ENCODE measurements at places on chromosomes 4 and X.

GRCh38 chr4:54930226-54930625 is 195.2 kb downstream of the KDR start:
- DNase-seq, result peak; percentile 84

- DNase-seq, result no peak
Measured at GRCh38 chrX:93594780-93595179, 78.6 kb downstream of the NAP1L3 start.

DNA sequence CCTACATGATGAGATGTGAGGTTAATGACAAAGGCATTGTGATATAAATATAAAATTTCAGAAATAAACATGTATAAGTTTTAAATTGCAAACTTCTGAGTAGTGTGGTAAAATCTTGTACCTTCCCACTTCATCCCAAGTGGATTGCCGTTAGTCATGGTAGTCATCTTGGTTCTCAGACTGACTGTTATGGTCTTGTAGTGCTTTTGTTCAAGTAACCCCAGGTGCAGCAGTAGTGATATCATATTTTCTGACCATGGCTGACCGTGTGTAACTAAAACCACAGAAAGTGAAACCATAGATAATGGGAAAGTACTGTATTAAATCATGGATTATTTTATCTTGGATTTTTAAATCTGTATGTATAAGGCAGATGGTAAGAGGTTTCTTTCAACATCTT is 74.8 kb upstream of the SLIT2 start:
- peak; percentile 17 for DNase-seq

DNA sequence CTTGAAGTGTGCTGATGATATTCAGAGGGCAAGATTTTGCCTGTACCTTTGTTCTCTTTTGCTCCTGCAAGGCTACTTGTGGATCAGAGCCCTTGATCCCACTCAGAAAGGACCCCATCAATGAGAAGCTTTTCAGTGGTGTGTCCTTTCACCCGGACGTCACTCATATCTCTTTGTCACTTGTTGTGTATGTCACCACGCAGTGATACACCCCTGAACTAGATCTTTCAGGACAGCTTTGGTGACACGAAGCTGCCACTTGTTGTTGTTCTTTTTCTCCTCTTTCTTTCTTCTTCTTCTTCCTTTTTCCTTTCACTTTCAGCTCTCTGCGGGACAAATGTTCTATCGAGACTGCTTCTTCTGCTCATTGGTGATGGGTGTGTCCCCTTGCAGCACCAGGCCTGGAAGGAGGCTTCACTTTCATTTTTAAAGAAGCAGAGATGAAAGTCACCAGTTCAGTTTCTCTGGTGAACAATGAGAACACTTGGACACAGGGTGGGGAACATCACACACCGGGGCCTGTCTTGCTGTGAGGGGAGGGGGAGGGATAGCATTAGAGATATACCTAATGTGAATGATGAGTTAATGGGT is 83.6 kb downstream of the NBDY start:
- DNase-seq, result no peak

- DNase-seq, result no peak
Measured at GRCh38 chrX:151488677-151489076, 74.8 kb upstream of the PASD1 start.

DNA sequence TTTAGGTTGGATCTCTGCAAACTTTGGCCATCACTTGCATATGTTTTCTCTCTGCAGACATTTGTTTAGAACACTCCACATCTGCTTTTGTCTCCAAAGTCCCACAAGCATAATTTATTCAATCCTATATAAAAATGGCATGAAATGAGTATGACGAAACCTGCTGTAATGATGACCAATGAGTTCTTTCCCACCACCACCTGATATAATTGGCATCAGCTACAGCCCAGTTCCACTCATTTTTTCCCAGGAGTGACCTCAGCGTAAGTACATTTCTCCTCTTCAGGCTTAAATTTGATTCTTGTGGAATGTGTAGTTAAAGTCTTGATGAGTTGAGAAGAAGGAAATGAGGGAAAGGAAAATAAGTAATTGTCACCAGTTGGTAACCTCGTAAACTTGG is 205.1 kb downstream of the AWAT2 start:
- DNase-seq, result no peak

- DNase-seq, result no peak
Measured at GRCh38 chrX:10574663-10575062, 45.7 kb downstream of the MID1 start.

GRCh38 chrX:24264383-24264782 is 49.5 kb downstream of the SUPT20HL2 start:
- DNase-seq, result no peak

- DNase-seq, result no peak
Measured at GRCh38 chr4:2320746-2321145, 58.8 kb upstream of the MXD4 start.

- DNase-seq, result no peak
Measured at GRCh38 chrX:135191838-135192237, 20.6 kb upstream of the CT55 start.

GRCh38 chrX:129632443-129632842 is 22.3 kb downstream of the APLN start:
- DNase-seq, result no peak

GRCh38 chrX:103376118-103376978 is at the start of gene BEX3:
Gene BEX3 (plus strand): TSS chrX:103376538. CDS start chrX:103377522, 984 bp downstream.
- peak; percentile 52 for DNase-seq

DNA sequence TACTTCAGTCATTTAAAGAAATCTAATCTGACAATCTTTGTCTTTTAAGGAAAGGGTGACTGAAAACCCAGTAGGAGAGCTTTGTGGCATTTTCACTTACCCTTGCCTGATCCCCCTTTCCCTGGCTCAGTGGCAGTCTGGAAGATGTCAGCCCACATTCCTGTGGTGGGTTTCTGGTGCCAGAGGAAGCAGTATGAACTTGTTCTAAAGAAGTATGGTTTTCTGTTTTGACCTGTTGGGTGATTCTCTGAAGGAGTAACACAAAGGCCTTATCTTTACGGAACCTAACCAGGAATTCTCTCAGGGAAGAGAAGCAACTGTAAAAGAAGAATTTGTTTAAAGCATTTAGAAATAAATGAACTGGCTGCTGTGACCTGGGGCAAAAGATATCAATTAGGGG is 41.9 kb downstream of the BMP15 start:
- no peak for DNase-seq

DNA sequence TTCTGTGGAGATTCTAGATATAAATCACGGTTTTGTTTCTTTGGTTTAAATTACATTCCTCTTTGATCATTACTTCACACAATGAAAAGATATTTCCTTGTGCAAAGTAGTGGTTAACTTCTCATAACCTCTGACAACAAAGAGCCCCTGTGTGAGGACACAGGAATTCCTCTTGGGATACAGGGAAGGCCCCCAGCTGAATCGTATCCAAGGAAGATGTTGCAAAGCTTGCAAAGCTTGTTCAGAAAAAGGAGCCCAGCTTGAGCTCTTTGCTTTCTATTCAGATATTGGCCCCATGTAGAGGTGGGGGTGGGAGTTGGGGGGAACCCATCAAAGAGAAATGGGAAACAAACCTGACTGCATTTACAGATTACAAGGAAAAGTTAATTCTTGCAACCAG is 145.7 kb downstream of the RELL1 start:
- DNase-seq, result peak; percentile 34

DNA sequence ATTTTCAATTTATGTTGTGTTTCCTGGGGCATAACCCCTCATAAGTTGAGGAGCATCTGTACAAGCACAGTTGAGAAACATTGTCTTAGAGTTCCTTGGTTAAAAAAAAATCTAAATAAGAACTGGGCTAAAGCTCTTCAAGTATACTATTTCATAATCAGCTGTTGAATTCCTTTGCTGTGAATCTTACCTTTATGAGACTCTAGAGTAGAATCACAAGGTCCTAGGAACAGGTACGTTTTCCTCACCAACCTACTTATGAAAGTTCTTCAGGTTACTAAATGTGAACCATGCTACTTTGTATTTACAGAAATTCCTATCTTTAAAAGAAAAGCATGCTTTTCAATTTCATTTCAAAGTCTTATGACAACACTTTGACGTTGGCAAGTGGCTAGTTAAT is 20.9 kb upstream of the SOD3 start:
- no peak for DNase-seq

DNA sequence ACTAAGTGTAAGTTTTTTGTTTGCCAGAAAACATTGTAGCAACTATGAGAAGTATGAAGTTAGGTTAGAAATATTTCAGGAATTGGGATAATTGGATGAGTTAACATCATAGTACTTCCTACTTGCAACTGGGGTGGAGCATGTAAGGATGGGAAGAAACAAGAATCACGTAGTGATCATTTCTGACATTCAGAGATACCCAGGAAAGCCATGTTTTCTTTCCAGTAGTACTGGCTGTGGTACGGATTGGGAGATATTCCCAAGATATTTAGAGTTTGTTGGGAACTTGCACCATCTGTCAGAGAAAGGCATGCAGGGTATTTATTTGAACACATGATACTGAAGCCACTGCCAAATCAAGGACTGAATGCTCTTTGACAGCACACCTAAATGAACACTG is 87.6 kb upstream of the SLC4A4 start:
- DNase-seq, result no peak

DNA sequence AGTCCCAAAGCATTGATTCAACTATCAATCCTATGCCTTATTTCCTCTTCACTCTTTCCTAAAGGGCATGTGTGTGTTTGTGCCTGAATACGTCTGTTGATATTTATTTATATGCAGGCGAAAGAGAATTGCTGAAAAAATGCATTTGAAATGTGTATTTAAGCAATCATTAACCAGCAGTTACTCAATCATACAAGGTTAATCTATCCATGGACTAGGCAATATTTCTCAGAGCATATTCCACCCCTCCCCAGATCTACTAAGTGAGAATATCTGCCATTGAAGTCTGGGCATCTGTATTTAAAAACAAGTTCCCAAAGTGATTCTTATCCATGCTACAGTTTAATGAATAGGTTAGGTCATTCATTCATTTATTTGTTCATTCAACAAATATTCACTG is 113.6 kb downstream of the RASGEF1B start:
- no peak for DNase-seq

DNA sequence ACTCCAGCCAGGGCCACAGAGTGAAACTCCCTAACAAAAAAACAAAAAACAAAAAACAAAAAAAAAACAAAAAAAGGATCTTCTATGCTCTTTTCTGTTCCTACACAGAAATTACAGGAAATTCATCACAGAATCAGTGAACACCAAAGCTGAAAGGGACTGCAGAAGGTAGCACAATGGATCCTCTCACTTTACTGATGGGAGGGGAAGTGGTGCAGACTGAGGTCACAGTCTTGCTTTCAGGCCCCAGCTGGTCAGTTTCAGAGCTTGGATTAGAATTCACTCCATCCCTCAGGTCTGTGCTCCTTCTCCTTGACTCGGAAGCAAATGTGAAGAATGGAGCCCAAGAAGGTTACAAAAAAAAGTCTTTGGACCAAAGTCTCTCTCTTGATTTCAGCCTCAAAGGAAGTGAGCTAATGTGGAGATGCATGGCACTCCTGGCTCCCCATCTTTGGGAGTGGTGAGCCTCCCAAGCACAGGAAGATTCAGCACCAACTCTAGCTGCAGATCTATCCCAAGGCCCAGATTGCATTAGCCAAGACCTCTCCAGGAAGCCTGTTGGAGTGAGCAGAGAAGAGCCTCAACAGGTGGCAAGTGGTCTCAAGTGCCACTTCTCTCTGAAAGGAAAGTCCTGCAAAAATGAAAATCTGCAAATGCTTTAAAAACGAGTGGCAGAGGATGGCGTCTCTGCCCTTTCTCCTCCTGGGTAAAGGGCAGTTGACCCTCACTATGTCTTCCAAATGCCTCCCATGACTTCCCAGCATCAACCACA is 176.0 kb downstream of the MAML3 start:
- no peak for DNase-seq

GRCh38 chr4:141174457-141174856 is 41.2 kb upstream of the RNF150 start:
- no peak for DNase-seq

GRCh38 chrX:19627533-19627932 is 112.2 kb upstream of the MAP3K15 start:
- no peak for DNase-seq

DNA sequence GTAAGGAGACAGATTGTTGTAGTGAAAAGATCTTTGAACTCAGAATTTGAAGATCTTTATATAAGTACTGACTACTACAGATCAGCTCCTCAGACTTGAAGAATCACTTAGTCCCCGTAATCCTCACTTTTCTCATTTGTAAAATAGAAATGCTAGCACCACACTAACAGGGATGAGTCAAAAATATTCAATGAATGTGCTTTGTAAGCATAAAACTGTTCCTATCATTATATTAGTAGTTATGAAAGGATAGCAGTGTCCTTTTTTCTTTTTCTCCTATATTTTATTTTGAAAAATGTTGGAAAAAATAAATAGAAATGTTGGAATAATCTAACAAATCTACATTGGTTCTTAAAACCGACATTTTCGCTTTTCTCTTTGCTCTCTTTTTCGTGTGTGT is 25.4 kb downstream of the NFKB1 start:
- DNase-seq, result no peak

DNA sequence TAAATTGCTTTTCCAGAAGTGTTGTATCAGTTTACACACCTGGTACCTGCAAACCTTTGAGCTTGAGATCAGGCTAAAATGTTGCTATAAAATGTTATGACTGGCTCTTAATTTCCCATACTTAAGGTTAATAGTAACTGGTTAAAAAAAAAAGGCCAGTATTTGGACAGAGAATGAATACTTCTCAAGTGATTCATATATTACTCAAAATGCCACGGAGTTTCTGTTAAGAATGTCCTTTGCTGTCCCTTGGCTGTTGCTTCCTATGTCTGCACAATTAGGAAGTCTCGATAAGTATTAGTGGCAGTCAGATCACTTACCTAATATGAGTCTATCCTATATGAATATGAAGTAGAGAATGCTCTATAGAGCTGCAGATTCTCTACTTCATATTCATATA is 232.2 kb upstream of the IGFBP7 start:
- peak; percentile 34 for DNase-seq

DNA sequence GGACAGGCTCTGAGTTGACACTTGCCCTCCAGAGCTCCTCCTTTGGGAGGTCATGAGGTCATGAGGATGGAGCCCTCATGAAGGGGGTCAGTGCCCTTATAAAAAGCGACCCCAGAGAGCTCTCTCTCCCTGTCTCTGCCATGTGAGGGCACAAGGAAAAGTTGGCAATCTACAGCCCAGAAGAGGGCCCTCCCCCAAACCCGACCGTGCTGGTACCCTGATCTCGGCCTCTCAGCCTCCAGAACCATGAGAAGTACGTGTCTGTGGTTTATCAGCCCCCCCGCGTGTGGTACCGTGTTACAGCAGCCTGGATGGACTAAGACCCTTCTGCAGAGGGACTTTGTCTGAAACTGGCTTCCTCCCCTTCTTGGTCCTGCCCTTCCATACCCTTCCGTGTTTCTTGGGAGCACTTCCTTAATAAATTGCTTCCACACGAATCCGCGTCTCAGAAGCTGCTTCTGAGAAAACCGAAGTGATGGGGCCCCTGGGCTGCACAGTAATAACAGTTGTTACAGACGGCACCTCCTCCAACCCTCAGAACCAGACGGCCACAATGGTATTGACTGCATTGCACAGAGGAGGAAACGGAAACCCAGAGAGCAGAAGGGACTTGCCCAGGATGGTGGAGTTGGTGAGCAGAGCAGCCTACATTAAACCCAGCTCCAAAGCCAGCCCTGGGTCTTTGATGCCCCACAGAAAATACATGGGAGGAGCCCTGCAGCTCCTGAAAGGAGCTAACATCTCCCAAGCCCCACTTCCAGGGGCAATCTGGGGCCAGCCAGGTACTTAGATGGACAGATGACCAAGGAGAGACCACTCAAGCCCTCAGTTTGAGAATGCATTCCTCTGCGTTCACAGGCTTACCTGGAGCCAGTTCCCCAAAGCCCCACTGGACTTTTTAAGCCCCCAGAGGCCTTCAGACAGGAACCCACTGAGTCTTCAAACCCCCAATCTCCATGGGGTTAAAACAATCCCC is 242.7 kb downstream of the BCOR start:
- DNase-seq, result no peak

GRCh38 chrX:15814771-15815365 is 24.6 kb downstream of the ZRSR2 start:
- DNase-seq, result no peak
